Esophagus muscularis mucosa (tissue), 4 donors: ENCODE measurements at places on chromosomes 6 and 20. TPM values are rescaled to one million over a fixed set of nuclear protein-coding genes. Genes with fewer than 3 reads are reported as not detected.

DNA sequence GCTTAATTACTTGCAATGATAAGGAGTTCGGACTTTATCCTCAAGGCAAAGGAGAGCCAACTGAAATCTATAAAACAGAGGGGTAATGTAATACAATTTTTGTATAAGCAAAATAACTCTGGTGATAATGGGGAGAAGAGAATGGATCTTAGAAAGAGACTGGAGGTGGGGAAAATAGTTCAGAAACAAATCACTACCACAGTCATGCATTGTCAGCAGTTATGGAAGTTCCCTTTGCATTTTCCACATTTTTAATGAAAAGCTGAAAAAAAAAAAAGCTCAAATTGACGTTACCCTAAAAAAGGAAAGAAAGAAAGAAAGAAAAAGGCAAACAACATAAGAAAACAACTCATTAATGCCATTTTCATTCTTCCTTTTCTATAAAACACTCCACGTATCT is 337.6 kb upstream of the HSF2 start:
- H3K27me3 ChIP-seq: no peaks in the 10 kb centered on the region
- DNase-seq: no peak
- no peaks in the 10 kb centered on the region for H3K36me3 ChIP-seq
- H3K4me1 ChIP-seq: peaks cover 56% of the 10 kb centered on the region

- H3K27me3 ChIP-seq: no peaks in the 10 kb centered on the region
- H3K4me1 ChIP-seq: peaks cover 11% of the 10 kb centered on the region
- no peaks in the 10 kb centered on the region for H3K36me3 ChIP-seq
- no peak overlapping the region for H3K27ac ChIP-seq
- DNase-seq: no peak
Measured at GRCh38 chr6:12033770-12034169, 21.7 kb downstream of the HIVEP1 start.

- no peaks in the 10 kb centered on the region for H3K27me3 ChIP-seq
- H3K4me1 ChIP-seq: no peaks in the 10 kb centered on the region
- H3K4me3 ChIP-seq: no peak overlapping the region
- no peak overlapping the region for H3K27ac ChIP-seq
- no peak for DNase-seq
- H3K36me3 ChIP-seq: no peaks in the 10 kb centered on the region
Measured at GRCh38 chr6:88105741-88106340, 58.2 kb downstream of the SPACA1 start.

Gene BTNL2
- not detected for total RNA-seq
